Stimulated activated CD4-positive, alpha-beta T cell treated with anti-CD3 and anti-CD28 coated beads, Interleukin-1b, Interleukin-23, amount 100 ng/mL, for 24 hours (primary cell): ENCODE measurements at places on chromosomes 13 and 19.

DNA sequence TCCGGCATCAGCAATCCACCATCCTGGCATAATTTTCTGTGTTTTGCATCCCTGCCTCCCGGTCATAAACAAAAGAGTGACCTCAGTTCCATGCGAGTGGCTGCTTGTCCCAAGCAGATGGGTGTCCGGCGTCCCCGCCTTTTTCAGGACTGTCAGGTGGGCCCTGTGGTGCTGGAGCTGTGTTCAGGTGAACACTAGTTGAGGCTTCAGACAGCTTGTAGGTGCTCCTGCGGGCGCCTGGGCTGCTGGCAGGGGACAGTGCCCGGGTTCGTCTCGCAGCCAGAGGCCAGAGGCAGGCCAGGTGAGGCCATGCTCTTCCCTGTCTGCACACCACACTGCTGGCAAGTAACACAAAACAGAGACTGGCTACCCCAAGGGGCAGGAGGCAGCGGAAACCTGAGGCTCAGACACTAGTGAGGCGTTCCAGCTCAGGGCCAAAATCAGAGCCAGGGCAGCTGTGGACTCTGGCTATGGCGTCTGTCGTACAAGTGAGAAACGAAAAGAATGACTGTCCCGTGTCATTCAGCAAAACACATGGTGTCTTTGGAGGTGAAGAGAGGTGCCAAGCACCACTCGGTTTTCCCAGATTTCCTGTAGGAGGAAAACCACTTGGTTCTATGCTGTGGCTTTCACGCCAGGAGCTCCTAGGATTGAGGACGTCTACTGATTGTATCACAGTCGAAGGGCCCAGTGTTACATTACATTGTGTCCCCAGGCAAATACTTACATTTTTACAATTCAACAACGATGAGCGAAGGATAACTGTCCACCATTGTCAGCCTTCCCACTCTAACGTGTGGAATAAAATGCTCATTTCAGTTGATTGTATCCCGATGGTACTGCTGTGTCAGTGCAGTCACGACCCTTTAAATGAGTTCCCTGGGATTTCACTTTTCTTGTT is 104.0 kb downstream of the ATP11A start:
- DNase-seq: no peak

GRCh38 chr13:68551701-68552522 is 1321.8 kb upstream of the PCDH9 start:
- no peak for DNase-seq

DNA sequence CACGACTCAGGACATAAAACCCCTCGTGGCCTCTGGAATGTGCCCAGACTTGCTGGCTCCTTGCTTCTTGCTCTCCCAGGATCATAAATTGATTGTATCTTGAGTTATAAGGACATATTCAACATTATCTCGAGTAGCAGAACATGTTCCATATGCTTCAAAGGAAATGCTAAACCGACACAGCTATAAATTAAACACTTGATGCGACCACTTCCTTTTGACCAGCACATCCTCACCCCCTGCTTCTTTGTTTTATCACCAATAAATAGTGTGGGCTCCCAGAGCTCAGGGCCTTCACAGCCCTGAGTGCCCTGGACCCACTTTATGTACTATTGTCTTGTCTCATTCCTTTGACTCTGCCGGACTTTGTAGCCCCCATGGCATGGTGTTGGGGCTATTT is 157.0 kb upstream of the PABPC3 start:
- no peak for DNase-seq

DNA sequence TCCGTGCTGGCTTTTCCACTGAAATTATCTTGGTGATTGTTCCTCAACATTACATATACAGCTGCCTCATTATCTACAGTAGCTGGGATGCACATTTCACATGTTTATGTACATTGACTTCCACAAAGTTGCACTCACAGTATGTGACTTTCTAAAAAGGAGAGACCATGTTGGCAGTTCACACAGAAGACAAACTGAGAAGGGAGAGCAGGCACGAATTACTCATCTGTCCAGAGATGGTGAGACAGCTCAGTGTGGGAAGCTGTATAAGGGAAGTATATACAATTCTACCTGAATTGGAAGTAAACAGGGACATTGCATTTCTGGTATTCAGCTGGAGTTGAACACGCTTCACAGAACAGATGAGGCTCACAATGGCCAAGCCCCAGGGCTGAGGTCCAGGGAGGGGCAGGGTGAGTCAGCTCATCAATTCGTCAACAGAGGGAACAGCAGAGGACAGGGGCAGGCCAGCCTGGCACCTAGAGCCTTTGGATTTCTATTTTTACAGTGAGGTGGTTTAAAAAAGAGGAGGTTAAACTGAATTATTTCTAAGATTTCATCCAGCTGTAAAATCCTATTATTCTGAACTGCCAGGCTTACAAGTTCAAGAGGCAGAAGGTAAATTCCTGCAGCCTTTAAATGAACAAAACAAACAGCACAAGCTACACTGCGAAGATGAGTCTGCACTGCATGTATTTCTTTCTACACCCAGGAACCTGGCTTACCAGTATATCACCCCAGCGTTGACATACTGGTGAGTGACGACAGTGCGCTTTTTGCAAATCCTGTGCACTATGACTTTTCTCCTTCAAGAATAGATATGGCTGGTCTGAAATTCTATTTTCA is 9.8 kb downstream of the PARP4 start:
- no peak for DNase-seq

DNA sequence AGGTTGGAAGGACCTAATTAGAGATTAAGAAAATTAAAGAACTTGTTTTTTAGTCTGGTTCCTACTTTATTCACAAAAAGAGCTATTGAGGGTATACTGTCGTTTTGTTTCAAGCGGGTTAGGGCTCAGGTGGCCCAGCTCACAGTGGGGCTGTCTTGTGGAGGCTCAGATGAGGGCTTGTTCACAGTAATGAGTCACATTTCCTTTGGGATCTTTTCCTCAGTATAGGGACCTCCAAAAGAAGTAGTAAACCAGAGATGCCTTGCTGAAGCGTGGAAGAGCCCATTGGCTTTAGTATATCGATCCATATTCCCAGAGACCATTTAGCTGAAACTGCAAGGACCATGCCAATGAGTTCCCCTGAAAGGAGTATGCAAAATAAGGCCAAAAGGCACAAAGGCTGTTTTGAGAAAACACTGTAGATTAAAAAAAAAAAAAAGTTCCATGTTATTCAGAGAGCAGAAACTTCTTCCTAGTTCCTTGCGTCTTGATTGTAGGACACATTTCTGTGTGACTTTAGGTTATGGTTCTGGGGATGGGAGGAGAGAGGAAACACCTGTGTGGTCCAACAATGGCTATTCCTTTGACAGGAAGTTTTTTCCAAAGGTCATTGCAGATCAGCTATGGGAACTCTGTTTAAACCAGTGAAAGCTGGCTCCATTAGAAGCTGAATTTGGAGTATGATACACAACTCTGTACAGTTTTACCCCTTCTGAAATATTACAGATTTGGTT is 32.8 kb upstream of the GPI start:
- no peak for DNase-seq

DNA sequence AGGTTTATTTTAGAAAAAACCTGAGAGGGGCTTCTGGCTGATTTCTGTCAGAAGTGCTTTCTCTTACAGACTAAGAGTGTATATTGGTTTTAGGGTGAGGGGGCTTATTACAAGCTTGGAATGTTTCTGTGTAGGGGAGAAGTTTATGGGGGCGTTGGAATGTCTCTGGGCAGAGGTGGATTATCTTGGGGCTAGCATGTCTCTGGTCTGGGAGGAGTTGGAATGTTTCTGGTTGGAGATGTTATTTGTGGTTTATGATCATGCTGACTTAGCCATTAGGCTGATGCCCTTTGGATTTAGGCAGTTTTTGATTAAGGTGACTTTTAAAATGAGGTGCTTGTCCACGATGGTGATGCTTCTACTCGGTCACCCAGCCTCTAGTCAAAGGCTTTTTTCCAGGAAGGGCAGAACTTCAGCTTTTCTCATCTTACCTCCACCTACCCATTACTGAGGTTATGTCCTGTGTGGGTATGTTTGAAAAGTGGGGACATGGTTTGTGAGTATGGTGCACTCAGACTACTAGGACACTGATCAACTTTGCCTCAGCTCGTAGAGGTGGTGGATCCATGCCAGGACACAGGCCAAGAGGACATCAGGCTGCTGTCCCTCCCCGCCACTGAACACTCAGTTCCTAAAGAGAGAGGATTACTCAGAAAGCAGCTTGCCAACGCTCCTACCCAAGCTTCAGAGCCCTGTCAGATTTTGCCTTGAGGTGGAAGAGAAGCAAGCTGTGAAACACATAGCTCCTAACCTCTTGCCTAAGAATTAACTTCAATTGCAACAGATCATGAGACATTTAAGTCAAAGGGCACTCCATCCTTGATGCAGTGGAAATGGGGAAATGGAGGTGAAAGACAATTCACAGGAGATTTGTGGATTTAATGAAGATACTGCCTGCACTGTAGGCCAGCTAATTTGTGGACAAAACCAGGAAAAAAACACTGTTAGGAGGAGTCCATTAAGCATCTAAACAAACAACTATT is 63.6 kb downstream of the ZNF44 start:
- DNase-seq: no peak
